ENCODE measurements at places on chromosomes 2 and 18.

DNA sequence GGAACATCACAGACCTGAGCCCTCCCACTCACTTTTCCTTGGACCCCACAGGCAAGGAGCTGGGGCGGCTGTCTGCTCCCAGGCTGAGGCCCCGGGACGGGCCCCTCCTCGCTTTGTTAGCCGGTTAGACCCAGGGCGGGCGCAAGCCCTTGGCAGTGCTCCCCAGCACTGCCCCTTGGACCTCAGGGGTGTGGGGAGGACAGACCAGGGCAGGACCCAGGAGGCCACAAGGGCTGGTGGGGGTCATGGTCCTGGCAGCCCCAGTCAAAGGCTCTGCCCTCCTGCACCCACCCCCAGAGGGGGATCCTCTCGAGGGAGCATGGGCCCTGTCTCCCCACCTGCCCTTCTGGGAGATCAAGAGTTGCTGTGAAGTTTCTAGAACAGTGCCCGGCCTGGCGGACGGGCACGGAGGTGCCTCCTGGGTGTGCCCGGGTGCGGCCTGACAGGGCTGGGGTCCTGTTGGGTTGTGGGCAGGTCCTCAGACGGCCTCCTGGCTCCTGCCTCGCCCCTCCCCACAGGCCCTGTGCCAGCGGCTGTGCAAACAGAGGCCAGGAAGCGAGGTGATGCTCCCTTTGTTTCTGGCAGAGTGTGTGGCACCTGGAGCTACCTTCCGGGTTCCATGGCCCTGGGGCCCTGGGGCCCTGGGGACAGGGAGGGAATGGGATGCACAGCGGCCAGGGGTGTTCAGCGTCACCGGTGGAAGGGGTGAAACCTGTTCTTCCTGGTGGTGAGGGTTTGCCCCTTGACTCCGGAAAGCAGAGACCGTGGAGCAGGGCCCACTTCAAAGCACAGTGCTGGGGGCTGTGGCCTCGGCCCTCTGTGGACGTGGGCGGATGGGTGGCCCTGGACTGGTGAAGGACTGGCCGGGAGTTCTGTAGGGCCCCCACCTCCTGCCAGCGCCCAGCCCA, 2.9 kb upstream of the GAL3ST2 start:
- peak; percentile 59 for DNase-seq

GRCh38 chr2:109164739-109165221, 35.8 kb downstream of the SH3RF3 start:
- peak; percentile 73 for DNase-seq

GRCh38 chr2:68623820-68624219, 19.6 kb upstream of the PROKR1 start:
- DNase-seq: no peak

DNA sequence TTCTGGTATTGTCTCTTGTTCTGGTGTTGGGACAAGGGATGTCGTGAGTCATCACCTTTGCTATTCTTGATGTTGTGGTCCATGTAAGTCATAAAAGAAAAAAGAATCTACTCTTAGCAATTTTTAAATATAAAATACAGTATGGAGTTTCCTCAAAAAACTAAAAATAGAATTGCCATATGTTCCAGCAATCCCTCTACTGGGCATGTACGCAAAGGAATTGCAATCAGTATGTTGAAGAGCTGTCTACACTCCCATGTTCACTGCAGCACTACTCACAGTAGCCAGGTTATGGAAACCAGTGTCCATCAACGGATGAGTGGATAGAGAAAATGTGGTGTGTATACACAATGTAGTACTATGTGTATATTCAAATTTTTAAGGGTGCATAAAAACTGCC, 10.9 kb upstream of the GNAL start:
- DNase-seq: no peak

- no peak for DNase-seq
Observed at GRCh38 chr18:68244786-68245185, 470.1 kb downstream of the TMX3 start.

GRCh38 chr2:64838817-64839216, 150.4 kb upstream of the SLC1A4 start:
- DNase-seq: peak; percentile 65

DNA sequence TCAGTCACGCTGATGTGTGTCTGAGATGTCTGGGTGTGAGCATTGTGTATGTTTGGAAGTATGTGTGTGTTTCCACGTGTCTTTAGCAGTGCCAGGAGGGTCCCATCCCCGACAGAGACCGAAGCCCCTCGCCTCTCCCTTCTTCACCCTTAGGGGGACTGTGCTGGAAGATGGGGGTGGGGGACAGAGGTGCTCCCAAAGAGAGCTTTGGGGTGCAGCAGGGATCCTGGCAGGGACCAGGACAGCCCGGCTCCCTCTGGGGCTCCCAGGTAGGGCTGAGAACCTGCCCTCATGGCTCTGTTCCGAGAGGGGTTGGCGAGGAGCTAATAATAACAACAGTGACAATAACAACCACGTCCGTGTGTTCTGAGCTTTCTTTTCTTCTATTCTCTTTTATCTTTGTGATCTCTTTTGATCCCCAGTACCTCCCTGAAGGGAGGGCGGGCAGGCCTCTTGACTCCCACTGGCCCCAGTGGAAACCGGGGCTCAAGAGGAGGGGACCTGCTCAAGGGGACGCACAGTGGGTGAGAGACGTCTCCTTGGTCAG, 57.6 kb downstream of the SMAD7 start:
- peak; percentile 44 for DNase-seq

DNA sequence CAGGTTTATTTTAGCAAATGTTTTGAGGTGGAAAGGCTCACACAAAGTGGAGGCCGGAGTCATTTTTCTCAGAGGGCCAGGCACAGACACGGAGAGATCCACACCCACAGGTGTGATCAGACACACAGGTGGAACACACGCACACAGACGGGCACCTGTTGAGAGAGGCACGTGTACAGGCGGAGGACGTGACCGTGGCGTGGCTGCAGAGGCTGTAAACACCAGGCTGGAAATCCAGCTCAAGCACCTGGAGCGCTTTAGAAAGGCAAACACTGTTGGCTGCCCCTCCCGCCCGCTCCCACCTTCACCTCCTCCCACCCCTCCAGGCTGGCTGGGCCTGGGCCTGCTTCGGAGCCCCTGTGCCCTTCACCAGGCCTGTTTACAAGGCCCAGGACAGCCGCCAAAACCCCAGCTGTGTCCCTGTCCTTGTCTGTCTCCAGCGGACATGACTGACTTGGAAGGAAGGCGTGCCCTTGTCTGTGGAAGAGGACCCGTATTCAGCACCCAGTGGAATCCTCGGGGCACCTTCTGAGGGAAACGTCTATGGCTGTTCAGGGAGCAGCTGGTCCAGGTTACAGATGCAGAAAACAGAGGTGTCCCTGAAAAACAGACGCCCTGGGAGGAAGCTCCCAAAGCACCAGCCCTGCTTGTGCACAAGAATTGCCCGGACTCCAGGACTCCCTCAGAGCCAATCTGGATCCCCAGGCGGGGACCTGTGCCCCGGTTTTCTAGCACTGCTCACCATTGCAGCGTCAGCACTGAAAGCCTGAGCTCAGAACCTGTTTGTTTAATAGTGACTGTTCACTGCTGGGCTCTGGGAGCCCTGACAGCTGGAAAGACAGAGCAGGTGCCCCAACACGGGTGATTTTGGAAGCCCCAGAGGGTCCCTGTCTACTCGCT, 134.3 kb upstream of the HAAO start:
- peak; percentile 68 for DNase-seq

DNA sequence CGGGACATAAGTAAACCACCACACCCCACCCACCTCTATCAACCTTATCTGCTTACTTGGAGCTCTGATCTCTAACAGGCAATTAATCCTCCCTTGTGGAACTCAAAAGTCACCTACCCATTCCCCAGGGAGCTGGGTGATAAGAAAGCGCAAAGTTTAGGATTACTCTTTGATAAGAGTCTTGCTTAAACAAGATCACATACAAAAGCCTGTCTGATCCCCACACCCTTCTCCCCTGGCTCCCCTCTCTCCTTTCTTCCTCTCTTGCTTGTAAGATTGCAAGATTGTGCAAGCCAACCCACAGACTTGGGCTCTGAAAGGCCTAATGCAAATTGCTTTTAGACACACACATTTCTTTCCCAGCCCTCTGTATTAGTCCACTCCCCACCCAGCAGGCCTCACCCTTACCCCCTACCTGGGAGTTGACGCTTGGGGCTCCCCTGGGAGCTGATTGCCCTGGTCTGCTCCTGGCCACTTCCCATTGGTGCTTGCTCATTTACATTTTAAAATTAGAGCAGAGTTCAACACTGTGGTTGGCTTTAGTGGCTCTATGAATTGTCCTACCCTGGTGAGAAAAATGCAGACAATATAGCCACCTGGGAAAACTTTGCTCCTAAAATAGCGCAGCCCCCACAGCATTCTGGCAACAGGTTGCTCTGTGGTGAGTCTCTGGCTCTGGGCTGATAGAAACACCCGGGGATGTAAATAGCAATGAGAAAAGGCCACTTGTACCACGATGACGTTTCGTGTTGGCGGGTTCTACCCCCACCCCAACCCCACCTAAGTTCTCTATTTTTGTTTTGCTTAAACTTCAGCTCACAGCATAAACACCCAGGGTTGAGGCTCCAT, 92.8 kb upstream of the MSH2 start:
- no peak for DNase-seq

DNA sequence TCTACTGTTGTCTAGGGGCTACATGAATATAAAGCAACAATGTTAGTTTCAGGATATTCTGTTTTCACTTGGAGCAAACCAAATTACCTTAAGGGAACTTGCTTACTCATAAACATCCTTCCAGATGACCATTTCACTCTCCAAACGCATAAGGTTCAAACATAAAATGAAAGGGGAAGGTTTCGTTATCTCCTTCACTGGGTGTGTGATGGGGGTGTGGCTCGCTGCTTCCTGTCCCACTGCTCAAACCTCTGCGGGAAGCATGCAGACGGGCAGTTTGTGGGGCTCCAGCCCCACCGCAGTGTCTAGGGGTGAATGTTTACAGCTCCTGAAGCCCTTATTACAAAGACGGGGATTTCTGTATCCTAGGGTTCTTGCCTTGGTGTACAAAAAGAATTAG, 1310.9 kb upstream of the TMEFF2 start:
- DNase-seq: no peak

GRCh38 chr18:48545757-48546321, 7.0 kb downstream of the CTIF start:
- peak; percentile 49 for DNase-seq

GRCh38 chr18:366466-367061, 98.7 kb upstream of the THOC1 start:
- no peak for DNase-seq

DNA sequence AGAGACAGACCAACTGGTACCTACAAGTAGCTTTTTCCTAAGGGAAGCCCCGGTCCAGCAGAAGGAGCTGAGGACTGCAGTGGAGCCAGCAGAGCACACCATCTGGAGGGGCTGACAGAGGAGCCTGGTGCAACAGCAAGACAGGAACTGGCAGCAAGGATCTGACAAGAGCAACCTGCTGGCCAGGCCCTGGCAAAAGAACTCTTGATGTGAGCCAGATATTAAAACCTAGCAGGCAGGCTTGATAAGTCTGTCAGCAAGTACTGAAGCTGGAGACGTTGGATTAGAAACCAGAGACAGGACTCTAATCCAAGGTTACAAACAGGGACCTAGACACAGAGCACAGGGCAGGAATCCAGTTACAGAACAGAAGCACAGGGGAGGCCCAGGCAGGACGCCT, 260.7 kb upstream of the MGAT5 start:
- DNase-seq: no peak

DNA sequence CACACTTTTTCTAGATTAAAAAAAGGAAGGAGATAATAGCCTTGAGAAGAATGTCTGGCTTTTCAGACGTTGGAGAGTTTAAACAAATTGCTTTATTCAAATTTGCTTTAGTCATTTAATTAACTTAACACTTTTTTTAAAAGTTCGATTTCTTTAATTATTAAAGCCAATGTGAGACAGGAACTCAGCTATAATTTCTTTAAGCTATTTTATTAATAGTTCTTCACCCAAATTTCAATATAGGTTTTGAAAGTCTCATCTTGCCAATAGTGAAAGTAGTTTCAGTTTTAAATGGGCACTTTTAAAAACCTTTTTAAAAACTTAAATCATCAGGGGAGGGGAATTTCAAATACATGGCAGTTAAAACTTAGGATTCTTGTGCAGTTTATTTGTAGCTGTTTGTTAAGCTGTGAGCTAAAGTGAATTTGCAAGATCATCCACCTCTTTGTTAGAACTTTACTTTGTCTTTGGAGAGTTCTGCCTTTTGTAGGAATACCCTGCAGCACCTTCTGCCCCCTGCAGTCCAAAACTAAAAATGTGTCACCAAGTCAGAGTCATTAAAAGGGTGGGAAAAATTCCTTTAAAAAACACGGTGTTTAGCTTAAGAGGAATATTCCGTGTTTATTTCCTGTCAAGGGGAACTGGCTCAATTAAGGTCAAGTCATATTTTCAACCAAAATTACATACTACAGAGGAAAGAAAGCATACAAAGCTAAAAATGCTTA, 4.6 kb downstream of the TGIF1 start:
- no peak for DNase-seq

GRCh38 chr2:237307474-237307873, 106.5 kb downstream of the COL6A3 start:
- DNase-seq: no peak

GRCh38 chr2:20448246-20448976, 1.5 kb downstream of the RHOB start:
- peak; percentile 69 for DNase-seq

DNA sequence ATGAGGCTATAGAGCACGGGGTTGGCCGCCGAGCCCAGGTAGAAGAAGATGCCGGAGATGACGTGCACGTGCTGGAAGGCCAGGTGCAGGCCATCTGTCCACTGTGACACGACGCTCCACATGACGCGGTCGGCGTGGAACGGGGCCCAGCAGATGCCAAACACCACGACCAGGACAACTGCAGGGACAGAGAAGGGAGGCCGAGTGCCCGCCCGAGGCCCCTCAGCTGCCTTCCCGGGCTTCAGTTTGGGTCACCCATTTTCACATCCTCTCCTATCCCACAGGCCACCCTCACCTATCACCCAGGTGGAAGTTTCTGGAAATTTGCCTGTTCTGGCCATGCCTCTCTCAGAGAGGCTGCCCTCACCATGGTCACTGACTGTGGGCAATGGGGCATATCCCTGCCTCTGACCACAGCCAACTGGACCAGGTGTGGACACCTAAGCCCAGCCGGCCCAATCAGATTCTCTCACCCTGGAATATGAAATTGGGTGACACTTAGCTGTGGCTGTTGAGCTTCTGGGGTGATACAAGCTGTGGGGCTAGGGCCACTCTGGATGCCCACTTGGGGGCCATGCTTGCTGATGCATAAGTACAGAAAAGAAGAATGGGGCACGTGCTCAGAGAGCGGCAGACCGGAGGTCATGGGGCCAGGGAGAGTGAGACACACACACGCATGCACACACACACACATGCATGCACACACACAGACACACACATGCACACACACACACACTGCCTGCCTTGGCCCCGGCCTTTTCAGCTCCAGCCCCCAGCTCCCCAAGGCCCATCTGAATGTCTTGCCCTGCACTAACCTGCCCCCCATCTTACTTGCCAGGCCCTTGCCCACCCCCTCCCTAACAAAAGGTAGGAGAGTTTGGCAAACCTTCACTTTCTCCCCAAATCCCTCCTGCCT, 4.7 kb downstream of the NMUR1 start:
- no peak for DNase-seq

DNA sequence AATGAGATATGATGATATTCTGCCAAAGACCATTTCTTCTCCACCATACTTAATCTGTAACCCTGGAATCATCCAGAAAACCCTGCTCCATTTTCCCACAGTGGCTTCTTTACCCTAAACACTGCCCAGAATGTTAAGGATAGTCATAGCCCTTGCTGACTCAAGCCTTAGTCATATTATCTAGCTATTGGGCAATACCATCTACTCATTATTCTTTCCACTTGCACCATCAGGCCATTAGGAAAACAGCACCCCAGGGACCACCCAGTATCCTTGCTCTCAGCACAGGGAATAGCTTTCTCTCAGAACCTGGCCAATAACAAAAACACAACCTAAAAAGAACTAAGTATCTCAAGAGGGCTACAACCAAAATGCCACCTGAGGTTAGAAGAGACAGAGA, 445.7 kb upstream of the SLC14A2 start:
- DNase-seq: peak; percentile 69
